ENCODE measurements at places on chromosomes 4 and X. TPM values are rescaled to one million over a fixed set of nuclear protein-coding genes. Genes with fewer than 3 reads are reported as not detected.

The ASIC5 gene
- not detected for total RNA-seq

The EFHC2 gene
- total RNA-seq = not detected

The RBMXL3 gene
- not detected for total RNA-seq

The C4orf50 gene
- total RNA-seq = not detected

The FANCB gene
- 1.8 TPM for total RNA-seq

The PPEF2 gene
- not detected for total RNA-seq

The CYSLTR1 gene
- total RNA-seq = not detected

The TEX13D gene
- not detected for total RNA-seq

The HOPX gene
- 30.8 TPM for total RNA-seq

The REPS2 gene
- 0.38 TPM for total RNA-seq

The CDKL2 gene
- total RNA-seq = 0.90 TPM

The WNK3 gene
- 0.51 TPM for total RNA-seq

The MAD2L1 gene
- 2.2 TPM for total RNA-seq

The GYPE gene
- total RNA-seq = not detected

The PPP2R2C gene
- total RNA-seq = 3.1 TPM

The TGIF2LX gene
- total RNA-seq = not detected

The YTHDC1 gene
- 68.4 TPM for total RNA-seq

The CTAG2 gene
- total RNA-seq = not detected

The CSN1S1 gene
- total RNA-seq = not detected

The CAPN6 gene
- not detected for total RNA-seq

The GSX2 gene
- not detected for total RNA-seq

The NWD2 gene
- total RNA-seq = 0.26 TPM

The MAMLD1 gene
- total RNA-seq = under 0.01 TPM

The PLAC8 gene
- total RNA-seq = 4.4 TPM

The PKD2 gene
- 12.4 TPM for total RNA-seq

The TRO gene
- total RNA-seq = not detected

The STOX2 gene
- 2.4 TPM for total RNA-seq

The RTL3 gene
- total RNA-seq = not detected

The PPP4R3C gene
- not detected for total RNA-seq

The GPR34 gene
- not detected for total RNA-seq

The XAGE1B gene
- not detected for total RNA-seq

The CT45A10 gene
- total RNA-seq = not detected

The CYLC1 gene
- not detected for total RNA-seq

The MAGEA11 gene
- not detected for total RNA-seq

The SPACA5 gene
- not detected for total RNA-seq

The VCX2 gene
- not detected for total RNA-seq

The SRPX gene
- total RNA-seq = 2.4 TPM

The CCSER1 gene
- 10.9 TPM for total RNA-seq

The IRAK1 gene
- total RNA-seq = 114 TPM

The ERAS gene
- total RNA-seq = not detected

The NALF2 gene
- total RNA-seq = 0.79 TPM

The PRRG1 gene
- total RNA-seq = 4.5 TPM

All from bronchial epithelial cell (primary cell).